Hypothalamus (tissue), 51 donors: ENCODE measurements at places on chromosomes 2 and 18.

- DNase-seq: no peak
Measured at GRCh38 chr2:3641181-3641580, 16.8 kb upstream of the ALLC start.

GRCh38 chr2:119431155-119431975 lies at the start of gene TMEM37:
Gene TMEM37, plus strand, starts transcription at chr2:119431854. Its CDS starts 50 bp downstream, at chr2:119431904.
- no peak for DNase-seq

DNA sequence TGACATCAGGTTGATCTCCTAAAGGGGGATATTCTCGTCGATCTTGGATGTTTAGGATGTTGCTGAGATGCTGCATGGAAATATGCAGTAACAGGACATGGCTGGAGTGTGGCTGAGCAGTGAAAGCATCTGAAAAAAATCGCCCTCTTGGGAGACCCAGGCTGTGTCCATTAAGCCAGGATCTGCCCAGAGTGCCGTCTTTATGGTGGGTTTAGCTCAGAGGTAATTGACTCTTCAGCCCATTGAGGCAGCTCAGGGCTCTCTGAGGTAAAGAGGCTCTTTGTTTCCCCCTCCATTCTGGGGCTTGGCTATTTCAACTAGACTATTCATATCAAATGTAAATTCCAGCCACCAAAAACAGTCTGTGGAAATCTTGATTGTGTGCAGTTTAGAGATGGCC lies 26.5 kb downstream of the OSBPL6 start:
- no peak for DNase-seq

DNA sequence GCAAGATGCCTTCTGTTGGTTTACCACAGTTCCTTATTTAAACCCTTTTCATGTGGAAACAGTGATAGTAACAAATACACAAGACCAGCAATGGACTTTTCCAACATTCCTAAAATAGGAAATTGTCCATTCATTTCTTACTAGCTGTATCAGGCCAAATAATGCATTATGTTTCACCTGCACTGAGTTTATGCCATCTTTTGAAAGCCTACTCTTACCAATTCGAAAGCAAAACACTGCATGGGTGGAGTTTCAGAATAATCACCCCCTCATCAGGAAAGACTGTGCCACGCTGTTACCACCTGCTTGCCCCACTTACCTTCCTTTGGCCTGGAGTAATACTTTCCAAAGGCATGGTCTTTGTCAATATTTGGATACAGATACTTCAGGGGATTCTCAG lies 37.5 kb downstream of the STAT1 start:
- no peak for DNase-seq

GRCh38 chr2:102037681-102038080 lies 45.9 kb downstream of the IL1R2 start:
- DNase-seq: no peak

DNA sequence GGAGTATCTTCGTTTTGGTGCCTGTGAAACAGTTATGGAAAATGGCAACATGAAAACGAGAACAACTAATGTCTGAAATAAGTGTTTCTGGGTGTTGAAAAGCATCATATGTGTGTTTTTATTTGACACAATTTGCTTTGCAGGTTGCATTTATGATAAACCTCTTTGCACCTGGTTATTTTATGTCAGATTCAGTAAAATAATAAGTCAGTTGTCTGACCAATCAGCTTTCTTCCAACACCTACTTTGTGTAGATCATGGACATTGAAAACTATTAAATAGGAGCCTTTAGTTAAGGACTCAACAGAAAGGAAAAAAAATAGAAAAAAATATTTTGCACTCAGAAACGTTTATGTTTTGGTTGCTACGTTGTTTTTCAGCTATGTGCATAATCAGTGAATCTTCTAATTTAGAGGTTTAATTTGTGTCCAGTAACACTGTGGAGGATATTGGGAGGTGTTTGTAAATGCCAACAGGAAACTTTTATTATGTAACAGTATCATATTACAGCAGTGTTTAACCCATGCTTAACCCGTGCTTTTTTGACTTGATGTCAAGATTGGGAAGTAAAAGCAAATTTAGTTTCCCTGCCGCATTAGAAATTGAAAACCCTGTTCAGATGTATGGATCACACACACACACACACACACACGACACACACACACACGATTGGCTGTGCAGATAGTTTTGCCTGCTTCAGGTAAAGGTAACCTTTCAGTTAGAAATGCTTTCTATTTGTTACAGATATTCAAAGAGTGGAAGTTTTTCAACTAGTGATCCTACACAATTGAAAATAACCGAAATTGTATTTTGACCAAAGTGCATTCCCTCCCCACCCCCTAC lies 2.6 kb downstream of the PKP4 start:
- no peak for DNase-seq

DNA sequence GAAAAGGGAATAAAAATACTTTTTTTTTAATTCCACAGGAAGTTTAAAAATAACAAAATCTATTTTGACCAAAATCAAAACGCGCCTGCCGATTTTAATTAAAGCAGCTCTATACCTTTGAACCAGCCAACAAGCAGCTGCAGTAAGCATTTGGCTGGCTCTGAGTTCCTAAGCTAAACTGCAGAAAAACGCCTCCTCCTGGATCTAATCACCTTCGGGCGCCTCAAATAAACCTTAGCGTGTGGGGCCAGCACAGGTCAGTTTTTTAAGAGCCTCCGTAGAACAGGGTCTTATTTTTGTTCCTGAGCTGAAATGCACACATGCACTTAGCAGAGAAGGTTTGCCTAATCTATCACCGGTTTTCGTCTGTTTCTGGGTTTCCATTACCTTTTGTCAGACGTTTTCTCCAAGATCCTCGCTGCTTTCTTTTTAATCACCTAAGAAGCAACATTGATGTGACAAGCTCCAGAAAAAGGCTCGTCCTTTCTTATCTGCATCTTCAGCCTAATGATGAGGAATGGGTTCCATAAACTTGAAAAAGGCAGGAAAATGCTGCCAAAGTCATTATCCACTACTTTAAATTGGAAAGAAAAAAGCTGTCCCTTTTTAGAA lies 64.7 kb upstream of the HNRNPA3 start:
- DNase-seq: no peak

DNA sequence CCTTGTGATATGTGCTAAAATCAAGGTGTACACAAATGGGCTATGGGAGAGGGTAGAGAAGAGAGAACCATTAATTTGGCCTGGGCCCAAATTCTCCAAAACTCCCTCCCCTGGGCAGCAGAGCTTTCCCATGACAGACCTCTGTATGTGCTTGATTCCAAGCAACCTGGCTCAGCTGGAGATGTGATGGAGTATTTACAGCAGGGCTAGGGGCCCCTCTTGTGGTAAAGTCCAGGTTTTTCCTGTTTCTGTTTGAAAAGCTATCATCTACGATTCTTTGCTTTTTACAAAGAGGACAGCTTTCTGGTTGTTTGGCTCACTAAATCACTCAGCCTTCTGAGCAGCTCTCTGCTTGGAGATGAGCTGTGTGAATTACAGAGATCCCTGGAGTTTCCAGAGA lies 40.3 kb downstream of the KCNS3 start:
- no peak for DNase-seq

DNA sequence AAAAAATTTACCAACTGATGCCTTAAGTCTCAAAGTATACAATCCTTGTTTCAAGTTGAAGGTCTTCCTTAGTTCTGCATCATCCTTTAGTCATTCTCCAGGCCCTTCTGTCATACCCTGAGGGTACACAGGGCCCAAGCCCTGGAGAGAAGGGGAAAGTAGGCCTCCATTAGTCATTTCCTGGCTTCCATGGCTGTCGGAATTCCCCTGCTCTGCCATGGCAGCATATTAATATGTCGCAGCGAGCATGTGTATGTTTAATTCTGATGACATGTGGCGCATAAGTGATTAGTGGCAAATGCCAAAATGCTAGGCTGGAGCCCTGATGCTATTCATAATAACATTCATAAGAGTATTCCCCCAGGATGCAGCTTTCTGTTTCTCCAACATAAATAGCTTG lies 22.1 kb downstream of the GPR39 start:
- DNase-seq: no peak

GRCh38 chr2:84515788-84516187 lies 510 bp upstream of the DNAH6 start:
- no peak for DNase-seq
